ENCODE measurements at places on chromosomes 16 and 17. TPM values are rescaled to one million over a fixed set of nuclear protein-coding genes. Genes with fewer than 3 reads are reported as not detected.

Gene KRT9
- not detected for total RNA-seq

DNA sequence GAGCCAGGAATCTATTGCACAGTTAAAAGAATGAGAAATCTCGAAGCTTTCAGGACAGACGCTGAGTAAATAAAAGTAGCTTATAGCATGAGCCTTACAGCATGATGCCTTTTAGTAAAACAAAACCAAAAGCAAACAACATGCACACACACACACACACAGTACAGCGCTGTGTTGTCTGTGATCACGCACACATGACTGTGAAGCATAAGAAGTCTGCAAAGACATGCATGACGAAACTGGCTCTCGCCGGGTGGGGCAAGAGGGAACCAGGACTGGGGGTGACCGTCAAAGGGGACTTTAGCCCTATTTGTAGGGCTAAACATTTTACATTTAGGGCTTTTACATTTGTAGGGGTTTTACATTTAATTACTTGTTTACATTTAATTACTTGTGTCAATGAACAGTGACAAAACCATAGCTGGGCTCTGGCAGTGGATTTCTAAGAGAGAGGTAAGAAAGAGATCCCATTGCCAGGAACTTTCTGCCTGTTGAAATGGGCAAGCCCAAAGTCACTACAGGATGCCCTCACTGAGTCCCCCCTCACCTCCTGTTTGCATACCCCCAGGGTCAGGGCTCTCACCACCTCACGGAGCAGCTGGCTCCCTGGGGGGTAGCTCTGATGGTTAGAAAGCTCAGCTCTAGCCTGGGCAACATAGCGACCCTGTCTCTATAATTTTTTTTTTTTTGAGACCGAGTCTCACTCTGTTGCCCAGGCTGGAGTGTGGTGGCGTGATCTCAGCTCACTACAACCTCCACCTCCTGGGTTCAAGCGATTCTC lies 2.0 kb upstream of the TNFRSF13B start:
- no peak for DNase-seq

DNA sequence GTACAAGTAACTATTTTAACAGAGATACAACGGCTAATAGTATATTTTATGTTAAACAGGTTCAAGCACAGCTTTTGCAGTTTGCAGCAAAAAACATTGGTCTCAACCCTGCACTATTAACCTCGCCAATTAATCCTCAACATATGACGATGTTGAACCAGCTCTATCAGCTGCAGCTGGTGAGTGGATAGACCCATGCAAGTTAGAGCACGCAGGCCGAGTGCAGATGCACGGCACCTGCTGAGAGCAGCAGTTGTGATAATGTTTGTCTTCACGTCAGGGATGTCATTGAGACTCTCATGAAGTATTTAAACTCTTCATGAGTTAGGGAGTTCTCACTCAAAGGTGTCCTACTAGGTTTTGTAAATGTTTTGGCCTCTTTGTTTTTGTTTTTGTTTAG lies 45.6 kb downstream of the TMC6 start:
- DNase-seq: no peak

DNA sequence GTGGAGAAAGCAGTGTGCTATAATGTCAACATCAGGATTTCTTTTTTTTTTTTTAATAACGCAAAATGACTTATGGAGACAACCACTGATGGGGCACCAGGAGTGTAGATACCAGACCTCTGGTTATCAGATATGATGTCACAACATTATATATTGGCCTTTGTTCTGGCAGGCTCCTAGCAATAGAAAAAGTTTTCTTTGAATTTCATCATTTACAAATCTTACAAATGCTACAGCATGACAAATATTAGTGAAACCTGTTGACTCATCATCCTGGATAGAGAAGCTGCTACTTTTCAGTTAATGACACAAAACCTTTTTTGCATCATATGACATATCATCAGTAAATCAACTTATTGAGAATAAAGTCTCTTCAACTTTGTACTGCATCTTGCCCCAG lies 6.1 kb downstream of the THUMPD1 start:
- peak; percentile 18 for DNase-seq

- DNase-seq: peak; percentile 39
Measured at GRCh38 chr16:17269439-17269838, 201.3 kb downstream of the XYLT1 start.

DNA sequence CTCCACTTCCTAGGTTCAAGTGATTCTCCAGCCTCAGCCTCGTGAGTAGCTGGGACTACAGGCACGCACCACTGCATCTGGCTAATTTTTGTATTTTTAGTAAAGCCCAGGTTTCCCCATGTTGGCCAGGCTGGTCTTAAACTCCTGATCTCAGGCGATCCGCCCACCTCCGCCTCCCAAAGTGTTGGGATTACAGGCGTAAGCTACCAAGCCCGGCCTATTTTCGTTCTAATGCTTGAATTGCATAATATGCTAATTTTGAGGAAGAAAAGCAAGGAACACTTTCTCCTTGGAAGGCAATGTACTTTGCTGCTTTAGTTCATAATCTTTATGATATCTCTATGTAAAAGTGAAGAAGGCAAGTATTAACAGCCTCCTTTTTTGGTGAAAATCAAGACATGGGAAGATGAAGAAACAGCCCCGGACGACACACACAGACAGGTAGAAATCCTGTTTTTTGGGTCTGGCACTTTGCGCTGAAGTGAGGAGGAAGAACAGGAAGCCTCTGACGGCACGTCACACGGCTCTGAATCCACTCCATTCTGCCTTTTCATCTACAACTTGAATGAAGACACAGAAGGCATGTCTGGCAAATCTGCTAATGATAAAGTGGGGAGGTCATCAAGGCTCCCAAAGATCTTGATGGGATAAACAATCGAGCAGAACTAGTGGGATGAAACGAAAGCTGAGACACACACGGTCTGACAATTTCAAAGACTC lies 24.9 kb downstream of the VPS53 start:
- DNase-seq: no peak
